ENCODE measurements at places on chromosomes 1 and 21. TPM values are rescaled to one million over a fixed set of nuclear protein-coding genes. Genes with fewer than 3 reads are reported as not detected.

The SAMD13 gene
- total RNA-seq: 0.88 TPM

The ADGRB2 gene
- total RNA-seq: 2.2 TPM

- no peak for DNase-seq
Measured at GRCh38 chr1:219100059-219100458, 73.6 kb upstream of the LYPLAL1 start.

DNA sequence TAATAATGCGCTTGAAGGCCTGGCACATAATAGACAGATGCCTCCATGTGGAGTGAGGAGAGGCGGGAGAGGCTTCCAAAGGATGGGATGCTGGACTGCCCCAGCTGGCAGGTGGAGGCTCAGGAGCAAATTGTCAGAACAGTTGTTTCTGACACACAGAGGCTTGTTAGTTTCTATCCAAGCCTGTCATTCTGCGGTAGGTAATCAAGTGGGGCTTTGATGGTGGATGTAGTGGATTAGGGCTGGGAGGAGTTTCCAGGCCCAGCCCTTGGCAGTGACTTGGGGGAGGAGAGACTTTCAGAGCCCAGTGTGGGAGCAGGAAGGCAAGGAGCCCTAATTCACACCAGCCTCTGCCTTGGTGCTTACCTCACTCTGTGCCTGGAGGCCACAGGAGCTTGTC lies 44.1 kb downstream of the FOXD2 start:
- peak; percentile 58 for DNase-seq

- DNase-seq: no peak
Measured at GRCh38 chr21:43866260-43866629, 1.2 kb downstream of the AGPAT3 start.
